ENCODE measurements at places on chromosomes 7 and 10.

DNA sequence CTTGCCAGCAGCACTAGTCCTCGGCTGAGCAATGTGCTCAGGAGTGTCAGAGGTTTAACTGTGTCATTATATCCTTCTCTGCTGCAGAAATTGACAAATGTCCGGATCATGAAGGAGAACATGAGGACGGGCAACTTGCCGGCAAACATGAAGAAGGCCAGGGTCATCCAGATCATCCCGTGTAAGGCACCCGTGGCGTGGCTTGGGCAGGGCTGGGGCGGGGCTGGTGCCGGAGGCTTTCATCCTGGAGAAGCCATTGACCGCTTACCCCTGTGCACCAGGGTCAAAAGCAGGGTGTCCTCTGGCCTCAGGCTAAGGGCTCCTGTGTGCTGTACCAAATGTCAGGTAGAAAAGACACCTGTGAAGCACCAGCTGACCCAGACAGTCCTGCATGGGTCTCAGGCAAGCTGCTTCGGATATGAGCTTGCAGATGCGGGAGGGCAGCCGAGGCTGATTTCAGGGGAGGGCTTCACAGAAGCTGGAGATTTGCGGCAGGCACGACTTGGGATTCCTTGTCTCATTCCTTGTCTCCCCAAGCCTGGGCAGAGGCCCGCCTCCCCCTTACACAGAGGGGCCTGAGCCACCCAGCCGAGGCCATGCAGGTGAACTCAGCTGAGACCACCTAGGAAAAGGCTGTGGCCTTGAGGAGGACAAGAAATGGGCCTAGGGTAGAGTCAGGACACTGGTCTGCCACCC lies 55.4 kb downstream of the MKI67 start:
- DNase-seq: no peak

DNA sequence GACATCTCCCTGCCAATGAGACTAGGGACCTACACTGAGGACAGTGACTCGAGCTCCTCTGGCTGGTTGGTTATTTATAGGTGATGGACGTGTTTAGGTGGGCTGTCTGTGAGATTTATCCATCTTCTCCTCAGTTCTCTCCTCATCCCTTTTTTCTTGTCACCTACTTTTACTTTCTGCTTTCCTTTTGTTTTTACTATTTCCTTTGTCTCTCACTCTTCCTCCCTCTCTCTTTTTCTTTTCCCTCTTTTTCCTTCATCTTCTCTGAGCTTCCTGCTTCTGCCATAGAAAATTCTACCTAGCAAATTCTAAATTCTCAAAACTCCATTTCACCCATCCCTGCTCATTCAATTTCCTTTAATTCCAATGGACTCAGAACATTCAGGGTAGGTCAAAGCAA lies 478.0 kb downstream of the GRID1 start:
- no peak for DNase-seq

- no peak for DNase-seq
Measured at GRCh38 chr10:112761256-112761655, 188.8 kb upstream of the TCF7L2 start.

DNA sequence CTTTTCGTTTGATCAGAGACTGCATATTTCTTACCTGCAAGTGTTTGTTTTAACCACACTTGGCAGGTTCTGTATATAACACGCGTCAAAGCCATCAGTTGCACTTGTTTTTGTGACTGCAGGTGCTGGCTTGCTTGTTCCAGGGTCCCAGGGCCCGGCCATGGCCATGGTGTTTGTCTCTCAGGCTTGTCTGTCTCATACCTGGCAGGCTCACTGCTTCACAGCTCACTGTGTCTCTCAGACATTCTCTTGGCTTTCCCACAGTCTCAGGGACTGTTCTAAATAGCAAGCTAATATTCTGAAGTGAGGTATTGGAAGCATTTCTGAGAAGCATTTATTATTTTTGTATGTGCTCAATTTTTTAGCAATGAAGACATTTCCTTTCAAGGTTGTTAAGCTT lies 46.9 kb downstream of the GPR141 start:
- no peak for DNase-seq

GRCh38 chr10:51001587-51001986 lies 72.7 kb upstream of the PRKG1 start:
- no peak for DNase-seq

DNA sequence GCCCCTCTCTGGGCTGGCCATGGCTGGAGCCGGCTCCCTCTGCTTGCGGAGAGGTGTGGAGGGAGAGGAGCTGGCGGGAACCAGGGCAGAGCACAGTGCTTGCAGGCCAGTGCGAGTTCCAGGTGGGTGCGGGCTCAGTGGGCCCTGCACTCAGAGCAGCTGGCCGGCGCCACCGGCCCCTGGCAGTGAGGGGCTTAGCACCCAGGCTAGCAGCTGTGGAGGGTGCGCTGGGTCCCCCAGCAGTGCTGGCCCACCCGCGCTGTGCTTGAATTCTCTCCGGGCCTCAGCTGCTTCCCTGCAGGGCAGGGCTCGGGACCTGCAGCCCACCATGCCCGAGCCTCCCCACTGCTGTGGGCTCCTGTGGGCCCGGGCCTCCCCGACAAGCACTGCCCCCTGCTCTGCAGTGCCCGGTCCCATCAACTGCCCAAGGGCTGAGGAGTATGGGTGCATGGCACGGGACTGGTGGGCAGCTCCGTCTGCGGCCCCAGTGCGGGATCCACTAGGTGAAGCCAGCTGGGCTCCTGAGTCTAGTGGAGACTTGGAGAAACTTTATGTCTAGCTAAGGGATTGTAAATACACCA lies 61.2 kb upstream of the AGR3 start:
- no peak for DNase-seq

- no peak for DNase-seq
Measured at GRCh38 chr10:46064269-46064817, 18.3 kb upstream of the MSMB start.

- no peak for DNase-seq
Measured at GRCh38 chr10:46079831-46080585, 33.9 kb upstream of the MSMB start.

GRCh38 chr7:44086627-44087026 lies 4.3 kb upstream of the POLM start:
- DNase-seq: no peak

- no peak for DNase-seq
Measured at GRCh38 chr10:105268961-105269360, 627.9 kb downstream of the SORCS3 start.

GRCh38 chr7:42278344-42278743 lies 41.3 kb upstream of the GLI3 start:
- no peak for DNase-seq

DNA sequence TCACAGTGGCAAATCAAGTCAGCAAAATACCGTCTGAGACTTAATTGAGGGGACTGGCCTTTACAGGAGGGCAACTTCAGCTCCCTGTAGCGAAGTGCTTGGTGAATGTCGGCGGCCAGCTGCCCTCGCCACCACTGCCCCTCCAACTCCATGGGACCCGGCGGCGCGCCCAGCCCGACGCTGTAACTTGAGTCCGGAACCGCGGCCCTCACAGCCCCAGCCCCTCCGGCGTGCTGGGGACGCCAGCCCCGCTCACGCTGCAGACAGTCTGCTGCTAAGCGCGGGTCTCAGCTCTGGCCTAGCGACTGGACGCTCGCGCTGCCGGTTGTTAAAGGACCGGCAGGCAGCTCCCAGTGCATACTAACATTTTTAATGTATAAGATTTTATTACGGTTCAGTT lies 113.4 kb upstream of the NUPR2 start:
- DNase-seq: no peak

GRCh38 chr10:32516567-32517495 lies 70.9 kb downstream of the CCDC7 start:
- DNase-seq: no peak

- DNase-seq: no peak
Measured at GRCh38 chr7:16098585-16099179, 322.7 kb downstream of the CRPPA start.

DNA sequence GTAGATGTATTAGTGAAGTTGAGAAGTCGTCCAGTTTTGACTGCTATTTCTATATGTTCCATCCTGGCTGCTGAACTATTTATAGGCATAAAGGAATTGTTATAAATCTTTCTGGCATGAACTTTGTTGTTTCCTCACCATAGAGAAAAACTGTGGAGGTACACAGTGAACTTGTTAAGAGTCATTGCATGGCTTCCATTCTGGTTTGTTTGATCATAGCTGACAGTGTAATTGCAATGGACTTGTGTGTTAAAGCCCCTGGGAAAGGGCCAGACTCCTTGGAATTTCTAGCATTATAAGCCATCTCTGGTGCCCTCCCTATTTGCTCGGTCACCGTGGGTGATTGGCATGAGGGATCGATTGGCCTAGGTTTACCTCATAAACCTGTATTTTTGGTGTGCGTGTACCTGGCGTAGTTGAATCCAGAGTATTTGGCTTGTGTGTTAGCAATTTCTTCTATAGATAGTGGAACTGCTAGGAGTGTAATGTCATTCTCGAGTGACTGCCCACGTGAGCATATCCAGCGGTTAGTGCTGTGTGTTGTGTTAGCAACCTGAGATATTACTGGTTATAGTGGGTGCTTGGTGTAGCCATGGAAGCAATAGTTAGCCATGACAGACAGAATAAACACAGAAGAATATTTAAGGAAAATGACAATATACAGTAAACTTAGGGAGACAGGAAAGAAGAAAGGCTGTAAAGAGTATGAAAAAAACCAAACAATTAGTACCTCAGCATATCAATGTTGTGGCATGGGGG lies 5.9 kb upstream of the SYPL1 start:
- no peak for DNase-seq

DNA sequence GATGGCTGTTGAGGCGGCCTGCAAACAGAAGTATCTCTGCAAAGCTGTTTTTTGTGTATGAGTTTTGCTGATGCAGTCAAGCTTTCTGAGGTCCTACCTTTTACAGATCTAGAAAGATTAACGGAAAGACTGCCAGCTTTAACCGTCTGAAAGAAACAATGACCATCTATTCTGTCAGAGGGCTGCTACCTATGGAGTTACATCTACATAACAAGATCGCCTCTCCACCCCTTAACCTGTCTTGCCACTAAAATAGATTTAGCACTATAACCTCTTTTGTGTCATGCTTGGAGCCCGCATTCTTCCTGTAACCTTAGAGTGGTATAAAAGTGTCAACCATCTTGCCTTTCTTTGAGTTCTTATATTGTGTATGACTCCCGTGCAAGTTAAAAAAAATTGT lies 291.2 kb downstream of the POM121L12 start:
- no peak for DNase-seq

GRCh38 chr10:67815571-67816059 lies 22.4 kb downstream of the DNAJC12 start:
- DNase-seq: no peak

DNA sequence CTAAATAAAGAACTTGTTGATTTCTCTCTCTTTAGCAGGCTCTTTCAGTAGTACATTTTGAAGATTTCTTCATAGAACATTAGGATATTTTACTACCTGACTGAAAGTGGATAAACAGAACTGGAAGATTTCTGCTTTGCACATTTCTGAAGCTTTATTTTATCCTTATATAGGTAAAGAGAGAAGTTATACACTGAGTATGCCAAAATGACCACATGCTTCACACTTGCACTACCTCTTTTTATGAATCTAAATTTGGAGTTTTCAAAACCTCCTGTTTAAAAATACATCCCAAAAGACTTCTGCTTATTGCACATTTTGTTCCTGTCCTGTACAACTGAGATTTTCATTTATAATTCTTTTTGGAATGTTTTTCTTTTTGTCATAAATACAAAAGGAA lies 197.4 kb upstream of the PRPS1L1 start:
- DNase-seq: no peak

GRCh38 chr7:2956076-2956475 lies 87.6 kb downstream of the CARD11 start:
- no peak for DNase-seq

DNA sequence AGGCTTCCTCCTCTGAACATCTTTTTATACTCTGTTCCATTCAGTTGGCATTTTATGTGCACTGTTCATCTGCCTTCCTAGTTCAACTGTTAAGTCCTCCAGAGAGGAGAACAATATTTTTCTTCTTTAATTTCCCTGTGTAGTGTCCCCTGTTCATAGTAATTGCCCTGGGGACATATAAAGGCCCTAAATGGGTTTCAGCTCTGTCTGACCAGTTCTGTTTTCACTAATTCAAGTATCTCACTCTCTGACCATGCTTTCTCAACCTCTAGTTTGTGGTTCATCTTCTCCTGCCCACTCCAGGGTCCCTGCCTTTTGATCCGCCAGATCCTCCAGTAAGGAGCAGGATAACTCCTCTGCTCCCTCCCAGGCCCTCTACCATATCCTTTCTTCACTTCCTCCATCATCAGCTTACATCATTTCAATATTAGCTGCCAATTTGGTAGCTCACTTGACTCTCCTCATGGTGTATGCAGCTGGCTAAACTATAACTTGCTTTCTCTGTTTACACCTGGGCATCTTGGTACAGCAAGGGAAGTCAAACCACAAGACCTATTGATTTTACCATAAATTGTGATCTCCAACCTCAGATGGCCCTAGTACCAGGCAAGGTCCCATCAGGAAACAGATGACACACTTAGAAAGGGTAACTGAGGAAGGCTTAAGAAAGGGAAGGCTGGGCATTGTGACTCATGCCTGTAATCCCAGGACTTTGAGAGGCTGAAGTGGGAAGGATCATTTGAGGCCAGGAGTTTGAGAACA lies 17.7 kb upstream of the C10orf67 start:
- no peak for DNase-seq

GRCh38 chr10:5618829-5619228 lies 47.6 kb downstream of the ASB13 start:
- DNase-seq: no peak

DNA sequence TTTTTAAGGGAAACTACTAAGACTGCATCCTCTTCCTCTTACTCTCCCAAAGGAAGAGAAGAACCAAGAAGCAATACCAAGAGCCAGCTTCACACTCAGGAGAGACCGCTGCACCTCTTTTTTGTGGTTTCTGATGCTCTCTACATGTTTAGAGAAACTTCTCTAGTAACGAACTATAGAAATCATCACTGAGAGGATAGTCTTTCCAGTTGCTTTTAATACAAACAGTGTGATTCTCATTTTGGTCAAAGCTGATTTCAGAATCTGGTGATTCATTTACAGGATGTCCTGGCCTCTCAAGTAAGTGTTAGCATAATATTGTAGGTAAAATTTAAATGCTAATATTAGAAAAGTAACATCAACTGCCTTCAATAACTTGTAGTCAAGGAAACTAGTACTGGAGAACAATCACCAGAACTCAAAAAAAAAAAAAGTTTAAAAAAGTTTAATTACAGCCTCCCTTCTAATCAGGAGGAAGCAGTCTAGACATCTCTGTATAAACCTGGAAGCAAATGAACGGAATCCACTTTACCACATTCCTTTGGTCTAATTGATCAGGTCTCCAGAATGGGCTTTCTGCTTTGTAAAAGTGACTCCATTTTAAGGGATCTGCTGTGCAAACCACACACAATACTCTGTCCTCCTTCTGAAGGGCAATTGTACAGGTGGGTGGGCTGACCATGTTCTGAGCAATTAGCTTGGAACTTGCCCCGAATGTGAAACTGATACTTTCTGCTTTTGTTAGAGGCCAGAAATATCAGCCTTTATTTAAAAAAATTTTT lies 3.0 kb downstream of the LAMB1 start:
- DNase-seq: no peak
